Kasumi-1 (cell line): ENCODE measurements at places on chromosomes 13 and 19.

DNA sequence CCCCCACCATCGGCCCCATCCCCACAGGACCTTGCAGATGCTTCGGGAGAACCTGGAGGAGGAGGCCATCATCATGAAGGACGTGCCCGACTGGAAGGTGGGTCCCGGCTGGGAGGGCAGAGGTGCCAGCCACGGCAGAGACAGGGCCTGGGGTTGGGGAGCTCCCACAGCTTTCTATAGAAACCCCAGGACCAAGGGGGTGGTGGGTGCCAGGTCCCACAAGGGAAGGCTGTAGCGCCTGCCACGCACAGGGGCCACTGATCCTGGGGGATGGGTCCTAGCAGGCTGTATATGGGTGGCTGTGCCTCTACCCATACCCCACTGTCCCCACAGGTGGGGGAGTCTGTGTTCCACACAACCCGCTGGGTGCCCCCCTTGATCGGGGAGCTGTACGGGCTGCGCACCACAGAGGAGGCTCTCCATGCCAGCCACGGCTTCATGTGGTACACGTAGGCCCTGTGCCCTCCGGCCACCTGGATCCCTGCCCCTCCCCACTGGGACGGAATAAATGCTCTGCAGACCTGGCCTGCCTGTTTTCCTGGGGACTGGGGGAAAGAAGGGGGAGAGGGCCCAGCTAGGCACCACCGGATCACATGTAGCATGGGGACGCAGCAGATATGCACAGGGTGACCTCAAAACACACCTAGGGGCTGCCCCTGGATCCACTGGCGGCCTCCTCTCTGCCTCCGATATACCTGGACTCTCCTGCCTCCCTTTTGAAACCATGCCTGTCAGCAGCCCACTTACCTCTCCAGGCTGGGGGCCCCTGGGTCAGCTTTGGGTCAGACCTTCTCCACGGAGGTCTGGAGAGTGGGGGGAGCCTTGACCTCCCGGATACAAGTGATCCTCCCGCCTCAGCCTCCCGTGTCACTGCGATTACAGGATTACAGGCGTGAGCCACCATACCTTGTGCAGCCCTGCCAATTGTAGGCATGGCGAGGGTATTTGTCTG is 761 bp upstream of the YJEFN3 start:
- no peak for DNase-seq

DNA sequence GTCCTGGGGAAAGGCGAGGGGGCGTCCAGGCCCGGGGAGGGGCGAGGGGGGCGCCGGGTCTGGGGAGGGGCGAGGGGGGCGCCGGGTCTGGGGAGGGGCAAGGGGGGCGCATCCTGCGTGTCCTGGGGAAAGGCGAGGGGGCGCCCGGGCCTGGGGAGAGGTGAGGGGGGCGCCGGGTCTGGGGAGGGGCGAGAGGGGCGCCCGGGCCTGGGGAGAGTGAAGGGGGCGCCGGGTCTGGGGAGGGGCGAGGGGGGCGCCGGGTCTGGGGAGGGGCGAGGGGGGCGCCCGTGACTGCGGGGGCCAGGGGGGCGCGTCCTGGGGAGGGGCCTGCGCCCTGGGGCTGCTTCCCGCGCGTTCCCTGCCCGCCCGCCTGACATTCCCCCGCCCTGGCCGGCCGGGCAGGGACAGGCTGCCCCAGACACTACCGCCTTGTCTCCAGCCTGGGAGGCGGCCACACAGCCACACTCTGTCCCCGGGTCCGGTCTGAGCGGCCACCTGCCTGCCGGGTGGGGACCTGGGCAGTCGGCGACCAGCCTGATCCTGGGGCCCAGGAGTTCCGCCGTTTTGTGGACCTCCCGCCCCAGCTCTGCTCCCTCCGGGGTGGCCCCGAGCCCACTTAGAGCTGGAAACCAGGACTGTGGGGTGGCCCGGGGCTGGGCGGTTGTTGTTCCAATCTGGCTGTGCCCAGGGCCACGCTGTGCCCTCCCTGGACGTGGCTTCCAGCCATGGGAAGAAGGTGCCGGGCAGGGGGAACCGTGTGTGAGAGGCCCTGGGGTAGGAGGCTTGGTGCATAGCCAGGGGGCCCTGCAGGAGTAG is 11.8 kb downstream of the PALM start:
- DNase-seq = no peak

- no peak for DNase-seq
Observed at GRCh38 chr13:110618167-110618566, 2.8 kb downstream of the NAXD start.

DNA sequence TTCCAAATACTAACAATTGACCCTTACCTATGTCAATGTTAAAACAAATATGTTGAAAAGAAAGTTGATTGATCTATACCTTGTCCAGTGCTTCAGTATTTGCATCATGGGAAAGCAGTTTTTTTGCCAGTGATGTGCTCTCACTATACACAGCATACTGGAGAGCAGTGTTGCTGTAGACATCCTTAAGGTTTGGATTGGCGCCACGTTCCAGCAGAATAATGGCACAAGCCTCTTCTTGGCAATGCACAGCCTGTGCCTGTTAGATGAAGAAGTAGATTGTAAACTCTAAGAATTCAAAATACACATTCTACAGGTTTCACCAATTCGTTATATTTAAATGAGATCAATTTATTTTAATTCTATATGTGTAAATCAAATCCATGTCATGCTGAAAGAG is 43.9 kb upstream of the C1QTNF9B start:
- DNase-seq = no peak

DNA sequence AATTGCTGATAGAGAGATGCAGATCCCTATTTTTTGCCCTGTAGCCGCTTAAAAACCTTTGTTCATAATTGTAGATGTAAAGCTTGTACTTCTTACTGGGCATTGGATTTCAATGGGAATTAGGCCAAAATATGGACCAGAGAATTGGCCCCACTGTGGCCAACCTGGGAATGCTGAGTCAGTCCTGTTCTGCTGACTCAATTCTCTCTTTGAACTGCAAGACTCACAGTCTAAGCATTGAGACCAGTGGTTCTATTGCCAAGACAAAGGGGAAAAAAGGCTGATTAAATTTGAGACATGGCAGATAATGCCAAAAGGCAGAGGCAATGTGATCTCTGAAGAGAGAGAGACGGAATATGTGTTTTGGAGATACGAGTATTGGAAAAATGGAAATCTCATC is 72.5 kb upstream of the UBL3 start:
- no peak for DNase-seq

- DNase-seq = no peak
Observed at GRCh38 chr13:28237944-28238343, 99.6 kb downstream of the PAN3 start.

GRCh38 chr19:15331419-15332310 is 674 bp downstream of the BRD4 start:
- DNase-seq = no peak

DNA sequence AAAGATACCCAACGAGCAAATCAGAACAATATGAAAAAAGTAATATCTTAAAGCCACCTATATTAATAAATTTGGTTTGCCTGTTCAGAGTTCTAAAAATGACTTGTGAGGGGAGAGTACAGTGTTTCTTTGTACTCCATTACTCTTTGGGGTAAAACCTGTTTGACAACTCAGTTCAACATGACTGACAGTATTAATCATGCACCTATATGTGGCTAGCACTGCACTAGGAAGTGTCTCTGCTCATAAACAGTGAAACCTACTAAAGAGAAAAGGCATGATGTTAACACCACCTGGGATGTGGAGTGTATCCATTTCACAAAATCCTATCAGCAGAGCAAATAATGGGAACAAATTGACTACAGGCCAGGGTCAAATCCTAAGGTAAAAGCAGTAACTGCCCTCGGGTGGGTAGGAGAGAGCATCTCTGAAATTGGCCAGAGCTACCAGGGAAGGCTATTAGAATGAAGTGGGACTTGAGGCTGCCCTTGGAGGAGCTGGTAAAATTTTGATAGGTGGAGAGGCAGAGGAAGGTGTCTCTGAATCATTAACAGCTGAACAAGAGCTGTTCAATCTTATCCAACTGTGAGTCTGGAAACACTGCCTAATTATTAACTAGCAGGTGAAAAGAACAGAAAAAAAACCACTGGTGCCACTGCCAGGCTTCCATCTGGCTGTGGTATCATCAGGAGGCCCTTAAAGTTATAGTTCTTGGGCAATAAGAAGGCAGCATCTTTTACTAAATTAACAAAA is 365.1 kb downstream of the DNAJC15 start:
- no peak for DNase-seq

DNA sequence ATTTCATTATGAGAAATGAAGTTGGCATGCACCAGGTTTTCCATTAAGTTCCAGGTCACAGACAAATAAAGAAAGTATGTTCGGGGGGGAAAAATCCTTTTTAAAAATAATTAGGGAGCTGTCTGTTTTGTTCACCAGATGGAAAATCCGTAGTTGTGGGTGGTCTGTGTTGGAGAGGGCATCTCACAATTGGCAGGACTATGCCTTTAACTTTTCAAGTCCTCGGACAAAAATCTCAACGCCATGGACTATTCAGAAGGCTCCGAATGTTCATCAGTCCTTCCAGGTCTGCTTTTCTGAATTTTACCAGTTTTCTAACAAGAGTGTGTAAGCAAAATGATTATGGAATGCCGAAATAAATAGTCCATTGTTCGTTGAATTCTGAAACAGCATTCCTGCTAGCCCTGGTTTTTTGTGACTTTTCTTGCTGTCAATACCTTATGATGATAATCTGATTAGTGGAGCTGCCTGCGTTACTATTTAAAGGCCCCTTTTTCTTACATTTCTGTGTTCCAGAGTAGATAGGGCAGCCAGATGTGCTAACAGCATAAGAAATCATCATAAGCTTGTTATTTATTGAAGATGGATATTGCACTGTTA is 146.9 kb downstream of the TM9SF2 start:
- DNase-seq = no peak

DNA sequence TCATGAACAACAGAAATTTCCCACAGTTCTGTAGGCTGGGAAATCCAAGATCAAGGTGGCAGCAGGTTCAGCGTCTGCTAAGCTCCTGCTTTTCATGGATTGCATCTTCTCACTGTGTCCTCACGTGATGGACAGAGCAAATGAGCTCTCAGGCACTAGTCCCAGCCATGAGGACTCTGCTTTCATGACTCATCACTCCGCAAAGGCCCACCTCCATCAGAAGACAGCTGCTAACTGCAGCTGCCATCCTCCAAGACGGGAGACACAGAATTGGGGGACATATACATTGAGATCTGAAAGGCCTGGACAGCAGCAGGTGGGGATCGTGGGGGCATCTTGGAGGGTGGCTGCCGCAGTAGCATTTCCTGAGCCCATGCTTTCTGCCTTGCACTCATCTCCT is 44.4 kb upstream of the SPATA13 start:
- DNase-seq = no peak

DNA sequence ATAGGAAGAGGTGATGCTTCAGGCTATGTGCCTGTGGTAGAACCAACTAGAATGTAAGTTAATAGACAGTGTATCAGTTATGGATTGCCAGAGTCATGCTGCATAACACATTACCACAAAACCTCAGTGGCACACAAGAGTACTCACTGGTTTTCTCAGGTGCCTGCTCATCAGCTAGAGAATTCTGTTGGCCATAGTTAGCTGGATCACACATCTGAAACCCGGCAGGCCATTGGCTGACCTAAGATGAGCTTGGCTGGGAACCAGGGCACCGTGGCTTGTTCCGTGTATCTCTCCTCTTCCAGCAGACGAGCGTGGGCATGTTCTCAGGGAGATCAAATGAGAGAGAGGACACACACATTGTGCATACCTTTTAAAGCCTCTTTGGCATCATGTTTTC is 76.7 kb downstream of the TEX26 start:
- no peak for DNase-seq

DNA sequence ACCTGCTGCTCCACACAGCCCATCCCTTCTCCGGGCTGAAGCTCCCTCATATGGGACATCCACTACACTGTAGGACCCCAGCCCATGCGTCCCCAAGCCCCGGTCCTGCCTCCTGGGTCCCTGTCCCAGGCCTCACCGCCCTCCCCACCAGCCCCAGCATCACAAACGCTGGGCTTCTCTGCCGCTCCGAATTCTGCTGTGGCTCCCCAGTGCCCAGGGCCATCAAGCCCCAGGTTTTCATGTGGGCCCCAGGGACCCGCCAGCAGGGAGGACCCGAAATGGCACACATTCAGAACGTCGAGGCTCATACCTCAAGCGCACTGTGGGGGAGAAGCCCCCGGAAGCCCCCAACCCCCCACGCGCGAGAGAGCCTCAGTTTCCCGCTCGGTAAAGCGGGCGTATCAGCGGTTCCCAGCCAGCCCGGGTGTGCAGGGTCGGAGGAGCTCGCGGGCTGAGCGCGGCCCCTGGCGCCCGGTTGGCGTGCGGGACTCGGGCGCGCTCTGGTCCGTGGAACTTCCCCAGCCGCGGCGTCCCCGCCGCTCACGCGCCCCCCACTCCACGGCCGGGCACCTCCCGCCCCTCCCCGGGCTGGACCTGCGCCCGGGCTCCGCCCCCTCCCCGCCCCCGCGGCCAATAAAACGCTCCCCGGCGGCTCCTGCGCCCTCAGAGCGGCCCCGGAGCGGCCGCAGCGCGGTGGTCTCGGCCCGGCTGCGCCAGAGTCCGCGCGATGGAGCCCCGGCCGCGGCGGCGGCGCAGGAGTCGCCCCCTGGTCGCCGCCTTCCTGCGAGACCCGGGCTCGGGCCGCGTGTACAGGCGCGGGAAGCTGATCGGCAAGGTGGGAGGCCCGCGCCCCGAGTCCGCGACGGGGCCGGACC is at the start of gene PLK5:
TSS of gene PLK5 (plus strand) at position 666 of the 875 bp plus-strand sequence. CDS start 2,920 bp downstream, outside the sequence.
- no peak for DNase-seq

- DNase-seq = no peak
Observed at GRCh38 chr19:16875584-16876555, 12.9 kb upstream of the F2RL3 start.

GRCh38 chr13:32259116-32259515 is 56.0 kb downstream of the ZAR1L start:
- DNase-seq = no peak
